ENCODE measurements at places on chromosomes 5 and 9.
A peak's percentile ranks its signal among the peaks of the same experiment; 100 is the strongest.

GRCh38 chr5:39076757-39077728 lies 2.8 kb upstream of the RICTOR start:
- DNase-seq, result no peak

GRCh38 chr9:17121264-17121663 lies 13.6 kb upstream of the CNTLN start:
- no peak for DNase-seq

DNA sequence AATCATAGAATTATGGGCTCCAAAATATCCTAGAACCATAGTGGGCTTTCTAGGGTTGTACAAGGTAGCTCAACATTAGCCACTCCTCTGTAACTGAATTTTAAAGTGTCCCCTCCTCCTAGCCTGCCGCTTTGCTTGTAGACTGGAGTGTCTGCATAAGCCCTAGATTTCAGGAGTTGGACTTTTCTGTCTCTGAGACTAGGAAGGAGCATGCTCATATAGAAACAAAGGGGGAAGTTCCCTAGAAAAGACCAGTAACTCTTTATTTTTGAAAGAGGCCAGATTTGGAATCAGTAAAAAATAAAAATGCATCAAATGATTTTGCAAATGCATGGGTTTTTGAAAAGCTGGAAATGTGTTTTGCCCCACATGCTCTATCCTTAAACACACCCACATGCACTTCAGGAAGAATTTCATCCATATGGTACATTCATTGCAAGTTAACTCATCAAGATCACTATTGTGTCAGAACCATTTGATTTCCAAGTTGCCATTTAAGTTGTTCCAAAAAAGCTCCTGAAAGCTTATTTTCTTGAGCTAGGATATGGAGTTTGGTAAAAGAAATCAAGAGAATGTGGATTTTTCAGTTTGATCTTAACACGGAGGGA lies 121.0 kb upstream of the NR3C1 start:
- DNase-seq, result no peak

- DNase-seq, result no peak
These were observed 37.4 kb upstream of the DAB2 start for GRCh38 chr5:39462211-39462610.

DNA sequence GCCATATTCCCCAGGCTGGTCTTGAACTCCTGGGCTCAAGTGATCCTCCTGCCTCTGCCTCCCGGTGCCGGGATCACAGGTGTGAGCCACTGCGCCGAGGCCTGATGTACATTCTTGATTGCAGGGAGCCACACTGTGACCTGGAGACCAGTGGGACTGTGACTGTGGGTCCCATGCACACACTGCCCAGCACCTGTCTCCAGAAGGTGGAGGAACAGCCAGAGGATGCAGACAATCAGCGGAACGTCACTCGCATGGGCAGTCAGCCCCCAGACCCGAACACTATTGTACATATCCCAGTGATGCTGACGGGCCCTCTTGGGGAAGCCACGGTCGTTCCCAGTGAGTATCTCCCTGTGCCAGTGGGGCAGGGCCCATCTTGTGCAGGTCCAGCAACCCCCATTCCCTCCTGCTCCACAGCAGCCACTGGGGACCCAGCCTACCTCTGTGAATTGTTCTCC lies 147.3 kb downstream of the CACNA1B start:
- no peak for DNase-seq

DNA sequence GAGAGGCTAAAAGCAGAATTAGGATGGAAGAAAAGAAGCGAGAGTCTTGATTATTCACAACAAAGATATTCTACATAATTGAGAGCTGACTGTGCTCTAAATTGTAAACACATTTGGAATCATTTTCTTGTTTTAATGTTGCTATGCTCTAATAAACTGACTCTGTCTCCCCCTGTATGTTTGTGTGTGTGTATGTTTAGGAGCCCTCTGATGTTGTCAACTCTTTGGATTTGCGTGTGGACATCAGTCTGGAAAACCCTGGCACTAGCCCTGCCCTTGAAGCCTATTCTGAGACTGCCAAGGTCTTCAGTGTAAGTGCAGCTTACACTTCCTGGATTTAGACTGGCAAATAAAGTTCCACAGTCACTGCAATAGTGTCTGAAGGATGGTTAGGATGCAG lies 37.8 kb downstream of the MOCS2 start:
- no peak for DNase-seq

DNA sequence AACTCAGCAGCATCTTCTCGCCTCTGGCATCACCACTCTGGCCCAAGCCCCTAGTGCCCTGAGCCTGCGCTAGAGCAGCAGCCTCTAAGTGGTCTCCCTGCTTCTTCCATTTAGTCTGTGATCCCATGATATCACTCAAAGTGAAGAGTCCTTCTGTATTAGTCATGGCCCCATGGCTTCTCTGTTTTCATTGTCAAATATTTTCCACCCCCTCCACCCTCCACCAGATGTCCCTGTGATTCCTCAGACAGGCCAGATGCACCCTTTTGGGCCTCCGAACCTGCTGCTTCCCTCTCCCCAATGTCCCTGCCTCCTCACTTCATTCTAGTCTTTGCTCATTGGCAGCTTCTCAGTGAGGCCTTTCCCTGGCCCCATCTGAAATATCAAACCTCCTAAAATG lies 299.2 kb downstream of the SPOCK1 start:
- DNase-seq, result no peak

GRCh38 chr5:37247036-37247435 lies 2.1 kb downstream of the CPLANE1 start:
- DNase-seq, result no peak

- DNase-seq, result no peak
These were observed 127.2 kb upstream of the IER5L start for GRCh38 chr9:129305246-129305645.

DNA sequence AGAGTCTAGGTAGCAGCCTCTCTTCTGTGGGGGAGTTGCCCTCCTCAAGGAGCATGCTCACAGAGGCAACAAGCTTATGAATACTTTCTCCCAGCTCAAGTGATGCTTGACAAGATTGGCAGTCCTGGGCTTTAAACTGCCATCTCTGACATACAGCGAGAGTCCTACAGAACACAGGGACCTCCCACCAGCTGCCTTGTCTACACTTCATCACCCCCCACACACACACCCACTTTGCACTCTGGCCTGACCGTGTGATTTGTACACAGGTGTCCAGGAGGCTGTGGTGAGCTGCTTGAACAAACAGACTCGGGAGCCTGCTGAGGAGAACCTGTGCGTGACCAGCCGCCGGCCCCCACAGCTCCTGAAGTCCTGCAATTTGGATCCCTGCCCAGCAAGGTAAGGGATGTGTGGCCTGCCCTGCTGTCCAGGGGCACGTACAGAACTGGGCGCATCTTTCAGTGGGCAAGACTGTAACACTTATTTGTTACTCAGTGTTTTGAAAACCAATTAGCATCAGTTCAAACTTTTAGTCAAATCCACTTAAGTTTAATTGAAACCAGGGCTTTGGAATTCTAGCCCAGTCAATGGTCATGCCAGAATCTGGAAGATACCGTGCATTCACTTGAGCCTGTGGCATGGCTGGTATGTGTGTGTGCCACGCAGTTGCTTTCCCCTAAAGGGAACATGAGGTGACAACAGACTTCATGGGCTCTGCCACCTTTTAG lies 247.5 kb downstream of the ADAMTSL1 start:
- no peak for DNase-seq

- no peak for DNase-seq
These were observed 262.9 kb downstream of the SEMA5A start for GRCh38 chr5:9283021-9283420.

GRCh38 chr9:126624912-126625311 lies 11.2 kb downstream of the LMX1B start:
- DNase-seq, result no peak

DNA sequence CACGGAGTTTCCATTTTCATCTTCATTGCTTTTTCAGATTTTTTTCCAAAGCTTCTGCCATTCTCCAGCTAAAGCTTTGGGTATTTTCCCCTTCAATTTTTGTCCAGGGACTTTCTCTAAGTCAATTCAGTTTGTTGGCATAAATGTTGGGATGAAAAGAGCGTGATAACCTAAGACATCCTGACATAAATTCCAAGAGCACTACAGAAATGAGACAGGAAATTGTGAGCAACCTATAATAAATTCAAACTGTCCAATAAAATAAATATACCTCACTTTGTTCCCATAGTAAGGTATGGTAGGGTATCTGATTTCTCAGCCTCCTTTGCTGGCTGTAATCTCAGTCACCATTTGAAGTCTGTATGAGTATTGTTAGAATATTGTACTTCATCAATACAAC lies 8.4 kb downstream of the ADAMTSL1 start:
- DNase-seq, result no peak

- DNase-seq, result no peak
These were observed 142.0 kb downstream of the ZCCHC7 start for GRCh38 chr9:37262410-37262809.

DNA sequence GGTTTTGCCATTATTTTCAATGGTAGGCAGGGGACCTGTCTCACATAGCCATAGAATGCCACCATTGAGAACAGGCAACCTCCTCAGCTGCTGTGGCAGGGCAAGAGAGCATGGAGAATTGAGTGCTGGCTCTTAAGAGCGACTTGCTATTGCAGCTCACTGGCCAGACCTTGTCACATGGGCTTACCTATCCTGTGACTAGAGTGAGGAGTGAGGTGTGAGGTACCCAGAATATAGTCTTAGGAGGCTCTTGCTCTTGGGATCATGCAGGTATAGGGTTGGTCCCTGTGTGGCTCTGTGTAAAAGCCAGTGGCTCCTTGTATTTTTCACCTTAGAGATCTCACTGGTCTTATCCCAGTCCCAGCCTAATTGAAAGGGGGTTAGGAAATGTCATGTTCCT lies 39.8 kb upstream of the NR3C1 start:
- no peak for DNase-seq

DNA sequence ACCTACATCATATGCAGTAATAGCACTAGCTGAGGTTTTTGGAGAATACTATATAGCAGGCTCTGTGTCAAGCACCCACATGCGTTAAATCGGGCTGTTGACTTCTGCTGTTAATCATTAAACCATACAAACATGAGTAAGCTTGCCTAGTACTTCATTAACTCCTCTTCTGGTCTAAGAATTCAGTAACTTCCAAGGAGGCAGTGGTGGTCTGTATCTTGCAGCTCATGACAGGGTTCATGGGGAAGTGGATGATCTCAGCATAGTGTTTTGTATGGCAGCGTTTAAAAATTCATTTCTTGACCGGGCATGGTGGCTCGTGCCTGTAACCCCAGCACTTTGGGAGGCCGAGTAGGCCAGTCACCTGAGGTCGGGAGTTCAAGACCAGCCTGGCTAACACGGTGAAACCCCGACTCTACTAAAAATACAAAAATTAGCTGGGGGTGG lies at the start of gene HAVCR1:
Gene HAVCR1 (minus strand): TSS at position 24 of the 447 bp plus-strand sequence. CDS start 1,173 bp downstream, outside the sequence.
- DNase-seq, result peak; percentile 88

DNA sequence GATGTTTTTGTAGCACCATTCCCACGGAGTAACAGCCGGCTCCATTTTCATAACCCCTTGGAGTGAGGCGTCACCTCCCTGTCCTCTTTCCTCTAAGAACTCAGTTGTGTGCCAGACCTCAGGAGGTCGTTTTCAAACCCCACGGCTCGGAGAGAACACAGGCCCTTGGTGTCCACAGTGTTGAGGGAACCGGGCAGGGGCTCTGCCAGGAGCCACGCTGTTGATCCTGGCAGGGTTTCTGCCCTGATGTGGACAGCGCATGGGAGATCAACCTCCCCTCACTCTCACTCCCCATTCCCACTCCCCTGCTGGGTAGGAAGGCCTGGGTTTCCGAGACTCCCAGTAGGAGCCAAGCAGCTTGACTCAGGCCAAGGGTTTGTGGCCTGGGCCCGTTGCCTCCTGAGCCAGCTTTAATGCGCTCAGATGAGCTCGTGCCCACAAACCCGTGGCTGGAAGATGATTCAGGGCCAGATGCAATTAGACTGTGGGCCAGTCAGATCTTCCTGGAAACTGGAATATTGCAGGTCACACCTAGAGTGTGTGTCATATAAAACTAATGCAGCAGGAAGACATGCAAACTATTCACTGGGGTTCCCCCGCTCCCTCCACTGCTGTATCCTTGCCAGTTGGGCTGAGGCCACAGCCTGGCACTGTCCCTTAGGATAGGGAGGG lies 133.4 kb downstream of the SLC12A2 start:
- no peak for DNase-seq

GRCh38 chr5:116488356-116489041 lies 86.1 kb downstream of the SEMA6A start:
- no peak for DNase-seq

DNA sequence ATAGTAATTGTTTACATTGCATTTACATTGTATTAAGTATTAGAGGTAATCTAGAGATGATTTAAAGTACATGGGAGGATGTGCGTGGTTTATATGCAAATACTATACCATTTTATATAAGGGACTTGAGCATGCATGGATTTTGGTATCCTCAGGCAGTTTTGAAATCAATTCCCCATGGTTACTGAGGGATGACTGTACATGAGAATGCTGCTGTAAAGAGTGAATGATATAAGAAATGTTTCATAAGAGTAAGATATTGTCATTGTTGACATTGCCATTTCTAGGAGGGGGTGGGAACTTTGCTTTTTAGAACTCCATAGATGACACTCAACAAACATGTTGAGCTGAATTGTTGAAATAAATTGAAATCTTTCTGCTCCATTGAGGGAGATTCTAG lies 185.0 kb downstream of the SEMA6A start:
- no peak for DNase-seq

- no peak for DNase-seq
These were observed 310.1 kb downstream of the ZNF608 start for GRCh38 chr5:124436294-124436693.

DNA sequence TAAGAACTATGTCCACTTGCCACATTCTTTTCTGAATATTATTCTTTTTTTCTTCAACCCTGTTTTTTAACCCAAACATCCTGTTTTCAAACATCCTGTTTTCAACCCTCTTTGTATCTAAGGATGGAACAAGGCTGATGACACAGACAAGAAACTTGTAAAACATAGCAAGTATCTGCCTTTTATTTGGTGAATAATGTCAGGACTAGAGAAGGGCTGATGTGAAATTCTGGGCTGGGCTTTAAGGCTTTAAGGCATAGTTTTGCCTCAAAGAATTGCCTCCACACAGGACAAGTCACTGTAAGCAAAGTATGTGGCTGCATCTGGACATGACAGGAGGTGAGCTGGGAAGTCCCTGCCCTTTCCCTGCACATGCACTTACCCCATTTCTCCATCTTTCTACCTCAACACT lies 42.5 kb upstream of the RIC1 start:
- no peak for DNase-seq

GRCh38 chr9:2132484-2133082 lies 117.4 kb downstream of the SMARCA2 start:
- no peak for DNase-seq
